Activated naive CD4-positive, alpha-beta T cell treated with anti-CD3 and anti-CD28 coated beads, Interleukin-2, amount 50 U/mL, for 16 hours (primary cell): ENCODE measurements at places on chromosomes 5 and 9.

DNA sequence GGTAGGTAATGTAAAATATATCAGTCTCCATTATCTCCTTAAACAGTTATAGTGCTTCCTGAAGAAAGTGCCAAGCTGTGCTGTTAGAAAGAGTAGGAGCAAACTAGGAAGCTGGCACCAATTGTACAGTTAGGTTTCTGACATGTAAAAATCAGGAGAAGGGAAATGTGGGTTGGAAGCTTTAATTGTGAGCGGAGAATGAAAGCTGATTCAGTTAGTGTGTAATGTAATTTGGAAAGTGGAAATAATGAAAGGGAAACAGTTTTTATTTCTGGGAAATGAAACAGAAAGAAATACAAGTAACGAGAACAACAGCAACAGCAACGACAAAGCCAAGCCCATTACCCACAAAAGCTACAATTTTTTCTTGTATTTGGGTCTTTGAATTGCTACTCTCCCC is 48.8 kb upstream of the JAK2 start:
- no peak for DNase-seq

GRCh38 chr5:177405312-177405711 is 4.1 kb downstream of the F12 start:
- DNase-seq, result no peak

DNA sequence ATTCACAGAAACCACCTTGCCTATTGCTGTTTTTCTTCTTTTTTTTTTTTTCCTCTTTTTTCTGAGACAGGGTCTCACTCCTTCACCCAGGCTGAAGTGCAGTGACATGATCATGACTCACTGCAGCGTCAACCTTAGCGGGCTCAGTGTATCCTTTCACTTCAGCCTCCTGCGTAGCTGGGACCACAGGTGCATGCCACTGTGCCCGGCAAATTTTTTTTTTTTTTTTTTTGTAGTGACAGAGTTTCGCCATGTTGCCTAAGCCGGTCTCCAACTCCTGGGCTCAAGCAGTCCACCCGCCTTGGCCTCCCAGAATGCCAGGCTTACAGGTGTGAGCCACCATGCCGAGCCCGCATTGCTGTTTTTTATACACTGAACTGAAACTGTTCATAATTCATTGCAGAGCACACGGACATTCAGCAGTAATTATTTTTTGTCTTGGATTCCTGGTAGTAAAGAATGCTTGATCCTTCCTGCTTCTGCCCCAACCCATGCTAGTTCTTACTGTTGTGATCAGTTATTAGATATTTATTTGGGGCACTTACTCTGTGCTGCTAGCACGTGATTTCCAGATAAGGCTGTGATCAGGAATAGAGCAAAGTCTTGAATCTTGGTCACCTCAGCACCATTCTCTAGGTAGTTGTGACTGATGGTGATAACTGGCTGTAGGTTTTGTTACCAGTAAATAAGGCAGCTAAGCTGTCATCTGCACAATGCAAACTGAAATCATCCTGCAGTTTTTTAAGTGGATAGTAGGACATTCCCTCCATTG is 14.0 kb downstream of the MAP3K1 start:
- peak; percentile 72 for DNase-seq

DNA sequence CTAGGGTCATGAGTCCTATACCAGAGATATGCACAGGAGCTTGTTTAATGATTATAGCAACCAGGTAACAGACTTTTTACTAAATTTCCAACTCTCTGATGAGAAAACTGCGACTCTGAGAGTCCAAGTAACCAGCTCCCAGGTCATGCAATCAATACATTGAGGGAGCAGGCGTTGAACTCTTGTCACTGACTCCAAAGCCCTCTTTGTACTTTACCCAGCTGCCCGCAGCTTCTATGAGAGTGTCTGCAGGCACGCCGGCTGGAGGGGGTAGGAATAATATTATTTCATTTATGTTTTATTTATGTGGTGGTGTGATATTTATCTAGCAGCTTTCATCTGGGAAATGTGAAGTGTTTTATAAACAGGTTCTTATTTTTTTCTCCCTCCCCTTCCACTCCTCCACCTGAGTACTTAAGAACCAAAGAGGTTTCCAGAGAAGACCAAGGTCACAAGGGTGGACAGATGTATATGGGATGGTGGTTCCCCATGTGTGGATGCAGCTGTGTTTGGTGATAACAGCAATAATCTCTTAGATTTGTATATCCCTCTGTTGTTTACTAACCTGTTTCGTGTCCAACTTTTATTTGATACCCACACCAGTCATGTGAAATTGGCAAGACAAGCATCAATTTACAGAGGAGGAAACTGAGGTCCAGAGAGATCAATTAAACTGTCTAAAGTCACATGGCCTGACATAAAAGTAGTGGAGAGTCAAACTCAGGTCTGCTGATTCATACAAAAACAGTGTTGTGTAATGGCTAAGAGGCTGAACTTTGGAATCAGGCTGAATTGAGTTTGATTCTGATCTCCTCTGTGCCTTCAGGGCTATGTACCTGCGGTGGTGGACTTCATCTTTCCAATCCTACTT is 140.2 kb upstream of the TRIM32 start:
- no peak for DNase-seq

DNA sequence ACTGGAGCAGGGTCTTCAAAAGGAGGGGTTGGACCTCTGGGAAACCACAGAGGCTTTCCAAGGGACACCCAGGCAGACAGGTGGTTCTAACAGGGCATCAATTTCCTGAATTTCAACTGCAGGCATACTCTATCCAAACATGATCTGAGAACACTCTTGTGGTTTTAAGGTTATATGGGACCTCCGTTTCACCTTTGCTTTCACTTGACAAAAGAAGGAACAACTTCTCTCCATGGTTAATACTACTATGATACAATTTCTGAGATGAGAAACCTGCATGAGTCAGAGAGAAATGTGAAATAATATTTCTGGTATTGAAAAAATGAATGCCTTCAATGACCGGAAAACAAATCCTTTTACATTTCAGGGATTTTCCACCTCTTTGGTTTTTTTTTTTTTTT is 28.0 kb upstream of the ERAP1 start:
- no peak for DNase-seq

DNA sequence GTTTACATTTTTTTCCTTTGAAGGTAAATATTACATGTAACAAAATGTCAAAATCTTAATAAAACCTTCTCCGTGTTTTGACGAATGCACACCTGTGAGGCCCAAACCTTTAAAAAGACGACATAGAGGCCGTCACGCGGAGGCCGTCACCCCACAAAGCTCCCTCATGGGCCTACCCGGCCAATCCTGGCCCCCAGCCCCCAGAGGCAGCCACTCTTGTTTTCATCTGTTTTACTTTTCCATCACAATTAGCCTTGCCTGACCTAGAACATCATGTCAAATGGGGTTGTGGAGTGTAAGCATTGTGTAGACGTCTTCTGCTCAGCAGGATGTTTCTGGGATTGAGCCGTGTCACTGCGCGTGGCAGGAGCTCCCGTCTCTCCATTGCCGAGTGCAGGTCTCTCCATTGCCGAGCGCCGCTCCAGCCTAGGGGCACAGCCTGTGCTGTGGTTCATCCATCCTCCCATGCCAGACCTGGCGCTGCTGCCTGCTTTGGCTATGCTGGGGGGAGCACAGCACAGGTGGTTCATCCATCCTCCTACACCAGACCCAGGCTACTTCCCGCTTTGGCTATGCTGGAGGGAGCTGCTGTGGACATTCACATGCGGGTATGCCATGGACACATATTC is 52.2 kb upstream of the IRX4 start:
- no peak for DNase-seq

GRCh38 chr5:131220566-131220965 is 43.3 kb upstream of the CDC42SE2 start:
- no peak for DNase-seq

DNA sequence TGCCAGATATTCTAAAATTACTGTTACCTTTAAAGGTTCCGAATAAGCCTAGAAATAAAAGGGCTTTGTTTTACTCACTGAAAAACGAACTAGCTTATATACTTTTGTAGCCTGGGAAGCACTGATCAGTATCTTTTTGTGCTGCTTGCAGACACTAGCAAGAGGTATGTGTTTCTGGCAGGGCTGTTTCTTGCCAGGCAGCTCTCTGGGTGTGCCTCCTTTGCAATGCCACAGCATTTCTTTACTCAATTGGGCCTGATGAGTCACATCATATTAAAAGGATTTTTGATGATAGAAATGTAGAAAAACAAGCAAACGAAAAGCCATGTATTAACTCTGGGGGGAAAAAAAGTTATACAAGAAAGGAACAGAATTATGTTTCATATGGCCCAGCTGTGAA is 35.6 kb downstream of the CD180 start:
- DNase-seq, result peak; percentile 39
